ENCODE measurements at places on chromosomes 5 and 9.

- DNase-seq = peak; percentile 93
Measured at GRCh38 chr9:121556580-121556979, 56.9 kb upstream of the GGTA1 start.

DNA sequence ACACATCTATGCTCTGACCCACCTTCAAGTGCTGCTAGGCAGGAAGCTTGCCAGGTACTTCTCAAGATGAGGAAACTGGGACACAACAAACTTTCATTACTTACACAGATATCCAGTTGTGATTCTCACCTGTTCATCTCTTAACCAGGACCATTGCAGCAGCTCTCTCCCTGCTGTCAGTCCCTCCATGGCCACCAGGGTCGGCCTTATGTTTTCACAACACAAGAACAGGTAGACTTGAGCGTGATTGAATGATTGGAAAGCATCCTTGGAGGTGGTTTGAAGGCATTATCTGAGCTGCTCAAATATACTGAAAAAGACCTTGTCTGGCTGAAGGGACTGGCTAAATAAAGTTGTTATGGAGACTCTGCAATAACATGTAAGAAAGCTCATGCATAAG, 94.4 kb downstream of the MTREX start:
- peak; percentile 8 for DNase-seq

- DNase-seq = peak; percentile 23
Measured at GRCh38 chr9:127613583-127613954, 1.5 kb downstream of the STXBP1 start.

DNA sequence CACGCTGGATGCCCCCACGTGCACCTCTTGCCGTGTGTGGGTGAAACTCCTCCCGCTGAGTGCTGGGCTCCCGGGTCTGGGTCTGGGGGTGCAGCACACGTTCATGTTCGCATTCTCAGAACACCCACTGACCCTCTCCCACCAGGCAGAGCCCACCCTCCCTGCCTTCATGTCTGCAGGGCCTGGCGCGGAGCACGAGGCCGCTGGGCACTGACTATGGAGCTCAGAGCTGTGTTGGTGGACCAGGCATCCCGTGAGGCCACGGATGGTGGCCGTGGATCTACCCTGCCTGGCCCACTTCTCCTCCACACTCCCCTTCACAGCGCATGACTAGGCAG, 8.8 kb downstream of the LCN12 start:
- DNase-seq = no peak

GRCh38 chr9:125924351-125924750, 177.2 kb downstream of the PBX3 start:
- no peak for DNase-seq

DNA sequence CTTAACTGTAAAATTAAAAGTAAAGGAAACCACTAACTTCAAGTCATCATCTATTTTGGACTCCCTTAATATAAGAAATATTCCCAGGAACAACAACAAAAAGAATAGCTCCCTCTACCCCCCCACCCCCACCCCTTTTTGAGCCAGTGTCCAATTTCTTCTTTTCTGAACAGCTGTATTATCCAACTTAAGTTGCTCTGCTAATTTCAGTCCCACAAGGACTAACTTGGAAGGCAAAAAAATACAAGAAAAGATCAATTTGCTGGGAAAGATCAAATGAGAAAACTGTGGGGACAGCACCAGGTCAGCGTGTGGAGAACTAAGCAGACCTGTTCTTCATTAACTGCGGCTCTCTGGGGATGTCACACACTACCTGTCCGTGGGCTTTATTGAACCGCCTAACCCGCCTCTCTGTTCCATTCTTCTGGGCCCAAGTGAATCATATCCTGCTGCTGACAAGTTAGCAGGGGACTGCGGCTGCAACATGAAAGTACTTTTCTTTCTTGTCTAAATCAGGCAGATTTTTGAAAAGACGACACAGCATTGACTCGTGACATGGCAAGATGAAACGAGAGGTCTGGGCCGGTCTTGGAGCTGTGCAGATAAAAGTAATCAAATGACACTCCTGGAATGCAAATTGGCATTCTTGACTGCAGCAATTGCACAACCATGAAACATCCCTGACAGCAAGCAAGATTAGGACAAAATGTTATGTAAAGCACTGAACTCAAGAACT, 2.7 kb downstream of the BNC2 start:
- peak; percentile 70 for DNase-seq

- no peak for DNase-seq
Measured at GRCh38 chr9:137978262-137978714, 100.7 kb downstream of the CACNA1B start.

GRCh38 chr9:123548741-123549545, 192.9 kb downstream of the CRB2 start:
- DNase-seq = no peak

- DNase-seq = no peak
Measured at GRCh38 chr5:151661968-151662732, 24.6 kb downstream of the SPARC start.

DNA sequence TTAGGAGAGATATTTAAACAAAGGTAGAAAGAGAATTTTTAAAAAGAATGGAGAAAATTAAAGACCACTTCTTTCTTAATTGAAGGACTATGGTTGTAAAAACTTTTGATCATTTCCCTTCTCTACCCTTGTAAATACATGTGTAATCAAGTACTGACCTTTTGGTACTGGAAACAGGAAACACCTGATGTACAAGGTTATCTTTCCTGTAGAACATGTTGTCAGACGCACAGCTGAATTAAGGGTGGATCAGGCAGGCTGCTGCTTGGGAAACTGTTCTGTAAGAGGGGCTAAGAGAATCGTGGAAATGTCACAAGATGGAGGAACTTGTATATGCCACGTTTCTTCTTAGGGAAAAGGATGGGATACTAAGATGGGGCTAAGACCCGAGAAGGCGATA, 341.6 kb downstream of the ZNF608 start:
- no peak for DNase-seq

GRCh38 chr9:89466451-89467277, 31.2 kb downstream of the SEMA4D start:
- DNase-seq = no peak

DNA sequence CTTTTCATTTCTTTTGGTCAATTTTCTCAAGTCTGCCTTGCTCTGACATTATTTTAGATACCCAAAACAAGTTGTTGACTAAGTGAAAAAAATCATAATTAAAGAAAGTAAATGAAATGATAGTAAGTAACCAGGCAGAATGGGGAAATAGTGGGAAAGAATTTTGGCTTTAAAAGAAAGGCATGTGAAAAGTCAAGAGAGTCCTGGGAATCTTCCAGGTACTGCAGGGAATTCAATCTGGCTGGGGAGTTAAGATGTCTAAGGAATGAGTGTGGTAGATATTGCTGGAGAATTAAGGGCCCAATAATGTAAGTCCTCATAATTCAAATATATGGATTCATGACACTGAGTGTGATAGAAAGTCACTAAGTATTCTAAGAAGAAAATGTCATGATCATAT, 123.1 kb upstream of the PAPPA start:
- DNase-seq = no peak

- DNase-seq = no peak
Measured at GRCh38 chr5:65055938-65056337, 287.2 kb downstream of the CWC27 start.

Measured in ELR (cell line).